ENCODE measurements at places on chromosomes 12 and 14. TPM values are rescaled to one million over a fixed set of nuclear protein-coding genes. Genes with fewer than 3 reads are reported as not detected.

Gene MFAP5
- total RNA-seq = not detected

Gene LRRIQ1
- total RNA-seq = not detected

Gene RHOJ
- not detected for total RNA-seq

Gene TEX22
- total RNA-seq = 3.1 TPM

Gene UBC
- total RNA-seq = 2,012 TPM

Gene HSPB8
- not detected for total RNA-seq

Gene ALG10B
- total RNA-seq = 5.3 TPM

Gene IRAK3
- total RNA-seq = 3.6 TPM

Gene MYH6
- not detected for total RNA-seq

Gene KRT73
- total RNA-seq = 1.0 TPM

Gene MAP3K12
- 31.5 TPM for total RNA-seq

Gene OAS2
- 82.2 TPM for total RNA-seq

Gene ELK3
- 84.7 TPM for total RNA-seq

Gene AHNAK2
- total RNA-seq = not detected

Gene SLCO1A2
- total RNA-seq = not detected

Gene DTX1
- 7.8 TPM for total RNA-seq

Gene APOF
- total RNA-seq = not detected

Gene SERPINA12
- total RNA-seq = not detected

Gene TEDC1
- 118 TPM for total RNA-seq

Gene NYNRIN
- 0.22 TPM for total RNA-seq

Gene PCNX1
- total RNA-seq = 202 TPM

Gene TAS2R46
- 2.8 TPM for total RNA-seq

Gene IPO8
- 30.4 TPM for total RNA-seq

Gene NDUFA12
- total RNA-seq = 67.6 TPM

Gene ANO6
- 30.1 TPM for total RNA-seq

Gene ACOT4
- 1.1 TPM for total RNA-seq

Gene KRT3
- not detected for total RNA-seq

Gene PPP4R4
- 0.15 TPM for total RNA-seq

Gene DAAM1
- total RNA-seq = 36.5 TPM

Gene TAMALIN
- 253 TPM for total RNA-seq

Gene VRTN
- not detected for total RNA-seq

Gene ADAM21
- total RNA-seq = not detected

Gene FAM90A1
- total RNA-seq = 0.67 TPM

Data from CD4-positive, CD25-positive, alpha-beta regulatory T cell (primary cell).